ENCODE measurements at places on chromosomes 5 and 9.

DNA sequence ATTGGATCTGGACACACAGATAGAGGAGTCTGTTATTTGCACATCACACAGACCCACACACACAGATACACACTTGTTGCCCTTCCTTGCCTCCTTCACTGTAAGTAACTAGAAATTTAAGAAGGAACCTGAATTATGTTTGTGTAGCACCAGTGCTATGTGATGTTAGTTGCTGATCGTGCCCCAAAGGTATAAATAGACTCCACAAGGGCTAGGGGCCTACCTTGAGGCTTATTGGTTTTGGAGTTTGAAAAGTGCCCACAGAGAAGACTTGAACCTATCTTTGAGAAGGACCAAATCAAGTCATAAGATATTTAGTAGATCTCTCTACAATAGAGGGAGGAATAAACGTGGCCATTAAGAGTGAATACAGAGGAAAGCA, 8.8 kb upstream of the TGFBI start:
- DNase-seq, result no peak

- peak; percentile 1 for DNase-seq
Measured at GRCh38 chr5:59919484-59919883, 26.0 kb upstream of the PDE4D start.

DNA sequence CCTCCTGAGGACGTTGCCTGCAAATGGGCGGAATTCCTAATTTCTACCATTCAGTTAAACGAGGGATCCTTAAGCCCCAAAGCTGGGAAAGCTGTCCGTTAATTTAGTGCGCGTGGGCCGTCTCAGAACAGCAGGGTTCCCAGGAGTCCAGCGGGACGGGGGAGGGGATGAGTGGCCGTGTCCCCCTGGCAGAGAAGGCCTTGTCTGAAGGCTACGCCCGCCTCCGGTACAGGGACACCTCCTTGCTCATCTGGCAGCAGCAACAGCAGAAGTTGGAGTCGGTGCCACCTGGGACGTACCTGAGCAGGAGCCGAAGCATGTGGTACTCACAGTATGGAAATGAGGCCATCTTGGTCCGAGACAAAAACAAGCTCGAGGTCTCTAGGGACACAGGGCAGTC, 1.3 kb downstream of the BRD3OS start:
- no peak for DNase-seq

DNA sequence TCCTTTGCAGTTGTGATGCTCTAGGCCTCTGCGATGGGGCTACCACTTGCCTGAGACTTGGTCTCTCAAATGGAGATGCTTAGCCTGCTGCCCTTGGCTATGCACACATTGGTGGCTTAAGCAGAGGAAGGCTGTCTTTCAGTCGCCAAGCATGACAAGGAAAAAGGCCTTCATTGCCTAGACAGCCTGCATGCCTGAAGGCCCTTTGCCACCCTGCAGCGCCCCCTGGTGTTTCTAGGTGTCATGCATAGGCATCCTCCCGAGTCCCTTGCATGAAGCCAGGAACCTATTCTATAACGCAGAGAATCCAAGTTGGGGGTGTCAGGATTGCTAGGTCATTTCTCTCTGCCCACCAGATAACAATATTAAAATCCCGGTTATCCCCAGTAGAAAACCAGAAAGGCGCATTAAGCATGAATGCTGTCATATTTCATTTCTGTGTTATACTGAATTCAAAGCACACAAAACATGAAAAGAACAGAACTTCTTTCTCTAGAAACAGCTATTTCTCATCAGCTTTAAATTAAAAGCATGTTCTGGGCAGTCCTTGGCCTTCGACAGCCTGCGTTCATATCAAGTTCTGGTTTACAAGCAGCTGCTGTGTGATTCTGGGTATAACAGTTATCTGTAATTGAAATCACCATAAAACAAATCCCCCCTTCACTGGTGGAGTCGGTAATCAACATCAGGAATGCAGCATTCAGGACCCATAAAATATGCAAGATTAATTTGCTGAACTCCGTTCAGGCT, 59.7 kb upstream of the TRPC7 start:
- DNase-seq, result peak; percentile 49

GRCh38 chr5:155982354-155982753, 344.6 kb upstream of the SGCD start:
- DNase-seq, result no peak

DNA sequence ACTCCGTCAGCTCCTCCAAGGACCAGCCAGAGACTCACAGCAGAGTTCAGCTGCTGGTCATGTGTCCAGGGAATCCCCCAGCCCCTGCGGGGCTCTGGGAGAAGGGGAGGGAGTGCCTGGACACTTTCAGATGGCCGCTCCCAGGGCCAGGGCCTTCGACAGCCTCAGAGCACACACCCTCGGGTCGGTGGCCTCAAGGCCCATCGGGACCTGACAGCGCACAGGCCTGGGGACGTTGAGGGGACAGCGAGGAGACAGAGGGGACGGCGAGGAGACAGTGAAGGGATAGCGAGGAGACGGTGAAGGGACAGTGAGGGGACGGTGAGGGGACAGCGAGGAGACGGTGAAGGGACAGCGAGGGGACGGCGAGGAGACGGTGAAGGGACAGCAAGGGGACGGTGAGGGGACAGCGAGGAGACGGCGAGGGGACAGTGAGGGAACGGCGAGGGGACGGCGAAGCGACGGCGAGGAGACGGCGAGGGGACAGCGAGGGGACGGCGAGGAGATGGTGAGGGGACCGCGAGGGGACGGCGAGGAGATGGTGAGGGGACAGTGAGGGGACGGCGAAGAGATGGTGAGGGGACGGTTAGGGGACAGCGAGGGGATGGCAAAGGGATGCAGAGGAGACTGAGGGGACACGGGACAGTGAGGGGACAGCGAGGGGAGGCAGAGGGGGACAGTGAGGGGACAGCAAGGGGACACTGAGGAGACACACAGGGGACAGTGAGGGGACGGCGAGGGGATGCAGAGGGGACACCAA, 47.3 kb downstream of the SLC12A7 start:
- DNase-seq, result no peak

- DNase-seq, result no peak
Measured at GRCh38 chr5:141716009-141716408, 34.0 kb upstream of the ARAP3 start.

DNA sequence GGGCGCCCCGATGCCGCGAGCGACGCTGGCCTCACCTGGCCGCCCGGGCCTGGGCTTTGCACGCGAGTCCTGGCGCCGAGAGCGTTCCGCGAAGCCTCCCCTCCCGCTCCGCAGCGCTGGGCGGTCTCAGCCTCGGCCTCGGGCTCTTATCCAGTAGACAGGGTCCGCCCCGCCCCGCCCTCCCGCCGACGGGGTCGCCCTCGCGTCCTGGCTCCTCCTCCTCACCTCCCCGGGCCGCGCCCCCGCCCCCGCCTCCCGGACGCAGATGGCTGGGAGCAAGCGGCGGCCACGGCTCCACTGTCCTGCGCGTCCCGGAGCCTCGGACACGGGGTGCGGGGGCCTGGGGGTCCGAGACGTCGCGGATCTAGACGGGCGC, at the start of gene SLC6A3:
Gene SLC6A3, minus strand, starts transcription at position 128 of the 376 bp plus-strand sequence. CDS start 2,243 bp downstream, outside the sequence.
- peak; percentile 69 for DNase-seq

GRCh38 chr9:113461943-113462342, 1.6 kb upstream of the RGS3 start:
- no peak for DNase-seq

GRCh38 chr5:114430532-114430931, 68.7 kb downstream of the KCNN2 start:
- DNase-seq, result no peak

DNA sequence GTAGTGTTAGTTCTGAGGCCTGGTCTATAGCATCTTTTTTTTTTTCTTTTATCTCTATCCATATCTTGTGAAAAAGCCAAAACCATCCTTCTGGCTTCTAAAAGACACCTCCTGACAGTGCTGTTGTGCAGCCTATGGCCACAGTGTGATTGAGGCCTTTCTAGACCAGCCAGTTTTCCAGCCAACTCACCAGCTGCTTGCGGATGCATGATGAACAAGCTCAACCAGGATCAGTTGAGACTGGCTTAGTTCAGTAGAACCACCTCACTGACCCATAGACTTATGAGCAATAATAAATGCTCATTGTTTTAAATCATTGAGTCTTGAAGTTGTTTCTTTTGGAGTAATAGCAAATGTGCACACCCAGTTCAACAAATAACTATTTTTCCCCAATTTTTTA, 296.9 kb downstream of the FAM170A start:
- no peak for DNase-seq

DNA sequence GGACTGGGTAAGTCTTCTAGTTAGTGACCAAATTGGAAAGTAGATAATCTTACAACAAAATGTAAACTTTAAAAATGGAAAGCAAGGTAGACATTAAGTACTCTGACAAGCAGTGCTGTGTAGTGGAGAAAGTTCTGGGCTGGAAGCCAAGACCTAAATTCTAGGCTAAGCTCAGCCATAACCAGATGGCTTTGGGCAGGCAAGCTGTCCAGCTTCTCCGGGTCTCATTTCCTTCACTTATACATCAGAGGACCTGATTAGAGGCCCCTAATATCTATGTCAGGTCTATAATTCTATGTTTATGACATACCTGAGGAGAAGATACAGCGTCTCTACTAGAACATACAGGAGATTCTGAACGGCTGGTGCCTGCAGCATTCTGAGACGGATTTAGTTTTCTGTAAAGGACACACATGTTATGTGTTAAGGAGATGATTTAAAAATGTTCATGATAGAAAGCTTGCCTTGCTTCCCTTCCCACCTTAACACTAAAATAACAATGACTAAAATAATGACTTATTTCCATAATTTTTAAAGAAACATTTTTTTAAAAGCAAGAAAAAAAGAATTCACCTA, 61.2 kb downstream of the ELL2 start:
- peak; percentile 63 for DNase-seq

DNA sequence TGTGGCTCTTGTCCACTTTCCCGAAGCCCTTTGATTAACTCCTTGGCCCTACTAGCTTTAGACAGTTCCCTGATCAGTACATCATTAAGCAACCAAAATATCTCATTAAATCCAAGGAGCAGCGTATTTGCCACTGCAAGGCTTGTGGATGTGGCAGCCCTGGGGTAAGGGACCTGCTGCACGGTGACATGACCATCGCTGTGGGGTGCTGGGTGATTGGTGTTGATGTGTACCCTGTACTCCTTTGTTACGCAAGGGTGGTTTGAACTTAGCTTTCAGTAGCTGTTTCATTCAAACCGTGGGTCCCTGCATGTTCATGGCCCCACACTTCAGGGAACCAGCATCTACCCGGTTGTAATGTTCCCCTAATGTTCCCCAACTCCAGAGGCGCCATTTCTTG, 41.0 kb downstream of the OTULIN start:
- no peak for DNase-seq

DNA sequence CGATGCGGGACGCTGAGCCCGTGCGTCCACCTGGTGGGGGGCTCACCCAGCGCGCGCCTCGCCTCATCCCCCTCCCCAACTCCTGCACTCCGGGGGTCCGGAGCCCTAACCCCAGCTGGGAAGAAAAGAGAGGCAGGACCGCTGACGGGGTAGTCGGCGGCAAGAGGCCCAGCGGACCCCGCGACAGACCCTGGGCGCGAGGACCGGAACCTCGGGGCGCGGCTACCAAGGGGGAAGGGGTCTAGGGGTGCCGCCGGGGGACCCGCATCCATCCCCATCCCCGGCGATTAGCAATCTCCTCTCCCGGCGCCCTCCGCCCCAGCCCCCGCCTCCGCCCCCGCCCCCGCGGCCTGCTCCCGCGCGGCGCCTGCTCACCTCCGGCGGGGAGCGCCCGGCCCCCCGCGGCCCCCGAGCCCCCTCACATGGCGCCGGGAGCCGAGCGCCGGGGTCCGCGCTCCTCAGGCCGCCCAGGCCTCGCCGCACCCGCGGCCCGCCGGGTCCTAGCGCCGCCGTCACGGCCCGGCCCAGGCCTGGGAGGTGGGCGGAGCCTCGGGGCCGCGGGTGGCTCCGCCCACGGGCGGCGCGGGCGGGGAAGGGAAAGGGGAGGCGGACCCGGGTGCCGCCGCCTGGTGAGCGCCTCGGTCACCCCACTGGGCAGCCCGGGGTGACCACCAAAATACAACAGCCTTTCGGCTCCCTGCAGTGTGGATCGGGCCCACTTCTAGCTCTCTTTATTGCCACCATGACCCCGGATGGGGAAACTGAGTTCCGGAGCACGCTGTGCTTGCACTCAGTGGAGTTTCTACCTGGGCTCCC, at the start of gene ST6GALNAC6:
Gene ST6GALNAC6, minus strand, starts transcription at position 476 of the 816 bp plus-strand sequence. CDS start 1,622 bp downstream, outside the sequence.
- DNase-seq, result no peak

GRCh38 chr9:126513159-126514036, 100.3 kb upstream of the LMX1B start:
- no peak for DNase-seq

DNA sequence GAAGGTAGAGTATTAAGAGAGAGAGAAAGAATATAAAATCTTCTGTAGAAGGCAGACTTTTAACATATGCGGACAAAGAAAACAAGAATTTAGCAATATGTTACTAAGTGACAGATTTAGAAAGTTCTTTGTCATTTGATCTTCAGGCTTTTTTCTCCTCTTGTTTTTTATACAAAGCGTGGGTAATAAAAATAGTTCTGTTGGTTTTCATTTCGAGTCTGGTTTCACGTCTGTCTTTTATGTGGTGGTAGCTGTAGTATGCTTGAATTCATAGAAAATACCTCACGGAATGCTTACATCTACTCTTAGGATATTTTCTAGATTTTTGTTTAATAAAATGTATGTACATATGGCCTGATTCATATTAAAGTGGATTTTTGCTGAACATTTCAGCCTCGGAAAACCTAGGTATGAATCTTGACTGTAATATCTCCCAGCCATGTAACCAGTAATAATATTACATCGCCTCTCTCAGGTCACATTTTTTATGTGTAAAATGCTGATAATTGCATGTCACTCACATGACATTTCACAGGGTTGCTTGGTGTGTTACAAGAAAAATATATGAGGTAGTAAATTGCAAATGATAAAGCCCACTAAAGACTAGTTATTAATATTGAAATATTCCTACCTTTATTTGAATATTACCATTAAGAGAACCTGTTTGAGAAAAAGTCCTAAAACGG, 72.5 kb upstream of the TAF11L2 start:
- no peak for DNase-seq

GRCh38 chr9:11233696-11234095, 620.9 kb upstream of the PTPRD start:
- DNase-seq, result no peak

DNA sequence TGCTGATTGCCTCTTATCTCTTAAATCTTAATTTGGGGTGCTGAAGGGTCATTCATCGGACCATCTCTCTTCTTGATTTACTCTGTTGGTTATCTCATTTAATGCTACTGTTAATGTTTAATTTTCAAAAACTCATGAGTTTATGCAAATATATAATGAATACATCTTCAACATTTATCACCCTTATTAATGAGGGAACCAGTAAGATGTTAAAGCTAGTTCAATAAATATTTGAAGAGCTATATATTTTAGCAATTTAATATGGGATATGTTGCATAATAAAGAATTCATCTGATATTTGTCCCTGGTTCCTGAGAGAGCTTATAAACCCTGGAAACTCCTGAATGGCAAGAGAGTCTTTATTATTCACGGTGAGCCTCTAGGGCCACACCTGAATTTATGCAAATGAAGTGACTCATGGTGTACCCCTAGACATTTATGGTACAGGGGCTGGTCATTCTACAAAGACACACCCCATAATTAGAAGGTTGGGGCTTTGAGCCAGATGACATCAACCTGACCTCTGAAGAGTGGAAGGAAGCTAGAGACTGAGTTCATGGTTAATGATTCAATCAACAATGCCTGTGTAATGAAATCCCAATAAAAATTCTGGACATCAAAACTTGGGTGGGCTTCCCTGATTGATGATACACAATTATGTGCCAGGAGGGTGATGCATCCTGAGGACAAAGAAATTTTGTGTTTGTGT, 339.5 kb upstream of the ZNF608 start:
- no peak for DNase-seq

GRCh38 chr5:72380492-72381274, 60.5 kb downstream of the PTCD2 start:
- no peak for DNase-seq

- no peak for DNase-seq
Measured at GRCh38 chr9:12916042-12916441, 141.2 kb downstream of the LURAP1L start.

Measured in NCI-H1694 (cell line).